ENCODE measurements at places on chromosomes 5 and 9.

DNA sequence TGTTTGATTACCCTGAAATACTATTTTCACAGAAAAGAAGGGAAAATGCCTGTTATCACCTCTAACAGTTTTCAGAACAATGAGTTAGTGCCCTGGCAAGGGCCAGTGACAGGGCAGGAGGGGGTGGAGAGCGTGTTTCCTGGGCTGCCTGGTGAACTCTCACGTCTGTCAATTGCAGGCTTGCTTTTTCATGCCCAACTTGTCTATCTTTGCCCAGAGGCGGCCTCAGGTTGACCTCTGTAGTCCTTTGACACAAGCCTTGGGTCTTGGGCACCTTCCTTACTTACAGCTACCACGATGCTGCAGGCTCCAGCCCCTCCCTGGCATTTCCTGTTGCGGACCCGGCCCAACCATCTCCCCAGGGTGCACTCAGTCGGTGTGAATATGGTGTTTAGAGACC lies 2.2 kb upstream of the CEL start:
- no peak for DNase-seq

DNA sequence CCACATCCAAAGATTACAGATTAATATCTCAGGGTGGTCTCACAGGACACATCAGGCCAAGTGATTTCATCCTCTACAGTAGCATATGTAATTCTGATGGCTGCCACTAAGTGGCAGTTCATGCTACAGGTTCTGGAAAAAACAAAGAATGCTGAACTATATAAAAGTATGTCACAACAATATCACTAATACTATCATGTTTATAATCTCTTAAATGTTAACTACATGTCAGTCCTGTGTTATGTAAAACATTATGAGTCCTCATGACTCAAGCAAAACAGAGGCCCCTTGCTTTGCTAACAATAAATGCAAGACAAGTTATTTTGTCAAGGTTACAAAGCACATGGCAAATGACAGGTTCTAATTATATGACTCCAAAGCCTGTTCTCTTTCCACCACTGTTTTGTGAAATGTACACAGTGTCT lies 233.2 kb downstream of the FBXL17 start:
- DNase-seq = peak; percentile 3

GRCh38 chr5:34827588-34828506 lies 11.1 kb upstream of the TTC23L start:
- DNase-seq = no peak

DNA sequence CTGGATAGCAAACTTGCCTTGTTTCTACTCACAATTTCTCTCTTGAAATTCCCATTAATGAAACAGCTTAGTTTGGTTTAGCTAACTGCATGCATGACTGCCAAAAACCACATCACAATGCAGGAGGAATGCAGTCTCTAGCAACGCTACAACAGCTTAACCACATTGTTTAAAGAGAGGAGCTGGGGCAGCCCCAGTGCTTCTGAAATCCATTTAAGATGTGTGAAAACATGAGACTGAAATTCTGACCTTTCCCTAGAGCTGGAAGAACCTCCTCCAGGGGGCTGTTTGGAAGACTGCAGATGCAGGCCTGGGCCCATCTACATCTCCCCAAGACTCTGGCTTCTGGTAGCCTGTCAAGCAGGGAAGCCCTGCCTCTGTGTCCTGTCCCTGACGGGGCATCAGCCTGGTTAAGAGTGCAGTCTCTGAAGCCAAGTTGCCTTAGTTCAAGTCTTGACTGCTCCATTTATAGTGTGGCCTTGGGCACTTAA lies 157.1 kb downstream of the ZNF462 start:
- DNase-seq = peak; percentile 98

Measured in astrocyte (in vitro differentiated cells and primary cell).